GM20000 (cell line): ENCODE measurements at places on chromosomes 5 and 9.

GRCh38 chr9:109846776-109847175, 66.8 kb downstream of the PALM2AKAP2 start:
- no peak for DNase-seq

DNA sequence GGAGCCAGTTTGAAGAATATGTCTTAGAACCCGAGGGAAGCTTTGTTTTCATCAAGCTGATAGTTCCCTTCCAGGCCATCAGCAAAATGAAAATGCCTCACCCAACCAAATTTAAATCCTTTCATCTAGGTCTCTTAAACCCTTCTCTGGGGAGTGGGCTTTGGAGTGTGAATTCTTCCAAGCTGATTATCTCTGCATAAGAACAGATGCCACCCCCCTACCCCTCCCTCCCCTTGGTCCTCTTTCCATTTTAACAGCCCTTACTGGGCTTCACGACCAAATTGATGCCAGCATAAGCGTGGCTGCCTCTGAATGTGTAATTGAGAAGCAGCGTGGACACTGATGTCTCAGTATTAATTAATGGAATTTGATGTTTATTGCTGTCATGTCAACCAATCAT, 509.7 kb upstream of the CLINT1 start:
- no peak for DNase-seq

- DNase-seq: no peak
These were observed 26.1 kb downstream of the HRH2 start for GRCh38 chr5:175683921-175684320.

DNA sequence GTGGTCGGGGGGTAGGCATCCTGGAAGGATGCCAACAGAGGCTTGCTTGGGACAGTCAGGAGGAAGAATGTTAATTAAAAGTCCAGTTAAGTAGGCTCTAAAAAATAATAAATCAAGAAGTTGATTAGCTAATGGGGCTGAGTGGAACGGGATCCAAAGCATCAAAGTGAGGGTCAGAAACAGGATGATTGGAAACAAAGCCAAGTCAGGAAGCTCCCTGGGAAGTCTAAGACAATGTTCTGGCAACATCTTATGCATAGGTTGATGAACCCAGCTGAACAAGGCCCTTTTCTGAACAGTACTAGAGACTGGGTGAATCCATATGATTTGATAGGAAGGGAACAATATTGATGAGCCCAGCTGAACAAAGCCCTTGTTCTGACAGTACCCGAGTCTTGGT, 50.2 kb upstream of the STARD4 start:
- DNase-seq: no peak

GRCh38 chr5:32713770-32714381, 2.8 kb downstream of the NPR3 start:
- peak; percentile 34 for DNase-seq

DNA sequence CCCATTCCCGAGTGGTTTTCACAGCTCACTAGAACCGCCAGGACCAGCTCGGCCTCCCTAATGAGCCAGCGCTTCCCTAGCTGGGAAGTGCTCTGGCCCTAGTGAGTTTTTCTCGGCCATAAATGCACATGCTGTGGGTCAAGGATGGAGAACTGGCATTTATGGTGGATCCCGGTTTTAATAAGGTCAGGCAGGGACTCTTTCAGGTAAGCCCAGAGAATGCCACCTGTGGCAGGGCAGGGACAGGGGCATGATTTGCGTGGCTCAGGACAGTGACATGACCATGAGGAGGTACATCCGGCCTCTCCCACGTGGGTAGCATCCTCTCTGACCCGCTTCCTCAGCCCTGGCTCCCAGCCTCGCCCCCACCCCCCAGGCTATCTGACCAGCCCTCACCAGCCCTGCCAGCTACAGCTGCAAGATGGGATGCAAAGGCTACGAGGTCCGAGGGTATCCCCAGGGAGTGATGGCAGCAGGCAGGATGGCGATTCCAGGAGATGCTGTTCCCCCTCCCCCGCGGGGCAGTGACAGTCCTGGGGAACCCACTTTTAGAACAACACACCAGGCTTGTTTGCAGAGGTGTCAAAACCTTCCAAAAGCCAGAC, 60.3 kb upstream of the ADAMTS2 start:
- DNase-seq: no peak

GRCh38 chr5:140557965-140558364, 692 bp upstream of the SRA1 start:
- no peak for DNase-seq

DNA sequence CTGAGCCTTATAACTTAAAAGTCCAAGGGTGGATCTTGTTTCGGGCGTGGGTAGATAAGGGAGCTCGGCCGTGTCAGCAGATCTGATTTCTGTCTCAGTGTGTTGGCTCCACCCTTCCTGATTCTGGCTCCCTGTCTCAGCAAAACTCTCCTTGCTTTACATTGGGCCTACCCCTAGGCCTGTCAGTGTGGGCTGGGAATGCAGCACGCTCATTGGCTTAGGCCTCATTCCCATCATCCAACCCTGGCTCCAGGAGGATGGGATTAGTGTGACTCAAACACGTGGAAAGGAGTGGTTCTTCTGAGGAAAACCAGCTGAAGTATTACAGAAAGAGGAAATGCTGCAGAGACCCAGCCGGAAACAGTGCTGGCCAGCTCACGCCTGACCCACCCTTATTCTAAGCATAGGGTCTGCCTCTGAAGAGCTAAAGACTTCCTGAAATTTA, 59.9 kb downstream of the ZFAND5 start:
- peak; percentile 19 for DNase-seq

GRCh38 chr5:38807570-38808483, 38.0 kb upstream of the OSMR start:
- no peak for DNase-seq

- no peak for DNase-seq
These were observed 893.5 kb upstream of the EDIL3 start for GRCh38 chr5:85278193-85278592.

GRCh38 chr5:79135790-79136553, 24.4 kb downstream of the BHMT start:
- no peak for DNase-seq

GRCh38 chr9:137919095-137919465, 41.5 kb downstream of the CACNA1B start:
- DNase-seq: no peak

GRCh38 chr9:133971121-133971951, 20.8 kb downstream of the VAV2 start:
- DNase-seq: peak; percentile 53

GRCh38 chr5:72711351-72711750, 105.1 kb upstream of the TNPO1 start:
- DNase-seq: no peak

DNA sequence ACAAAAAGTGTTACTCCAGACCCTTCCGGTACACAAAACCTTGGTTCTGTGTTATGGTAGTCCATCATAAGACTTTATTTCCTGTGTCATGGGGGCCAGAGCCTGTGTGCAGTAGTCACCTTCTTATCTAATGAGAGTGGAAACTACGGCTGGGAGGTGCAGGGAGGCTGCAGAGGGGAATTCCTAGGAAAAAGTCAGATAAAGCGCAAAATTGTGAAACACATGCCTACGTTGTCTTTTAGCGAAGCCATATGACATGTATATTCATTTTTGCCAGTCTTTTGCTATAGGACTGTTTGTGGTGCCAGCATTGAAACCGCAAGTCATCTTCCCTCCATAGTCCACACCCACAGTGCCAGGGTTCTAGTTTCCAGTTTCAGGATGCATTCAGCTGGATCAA, 80.7 kb downstream of the PPARGC1B start:
- DNase-seq: no peak

- no peak for DNase-seq
These were observed 115.2 kb downstream of the CWC27 start for GRCh38 chr5:64883912-64884311.

GRCh38 chr9:136525207-136525606, 20.6 kb downstream of the NOTCH1 start:
- no peak for DNase-seq

DNA sequence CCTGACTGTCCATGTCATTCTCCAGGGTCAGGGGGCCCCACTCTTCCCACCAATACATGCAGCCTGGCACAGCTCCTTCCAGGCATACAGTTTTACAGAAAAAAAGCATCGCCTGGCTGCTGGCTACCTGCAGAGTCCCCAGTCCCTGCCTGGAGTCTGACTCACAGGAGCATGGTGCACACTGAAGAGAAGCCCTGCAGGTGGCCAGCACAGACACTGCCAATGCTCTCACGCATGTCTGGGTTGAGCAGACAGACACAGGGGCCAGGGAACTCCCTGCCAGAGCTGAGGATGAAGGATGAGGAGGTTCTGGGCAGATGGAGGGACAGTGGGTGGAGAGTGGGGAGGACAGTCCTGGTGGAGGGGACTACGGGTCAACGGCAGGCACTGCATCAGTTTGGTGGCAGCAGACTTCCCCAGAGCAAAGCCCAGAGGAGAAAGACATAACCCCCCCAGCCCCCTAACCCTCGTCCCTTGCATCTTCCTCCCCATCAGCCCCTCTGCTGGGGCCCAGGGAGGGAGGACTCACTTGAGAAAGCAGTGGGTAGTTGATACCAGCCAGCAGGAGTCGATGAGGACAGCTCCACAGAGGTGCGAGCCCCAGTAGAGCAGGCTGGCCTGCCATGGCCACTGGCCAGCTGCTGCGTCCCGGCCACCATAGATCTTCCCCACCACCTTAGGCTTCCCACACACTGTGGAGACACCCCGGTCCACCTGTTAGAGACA, 72.9 kb upstream of the SPTLC1 start:
- DNase-seq: no peak

- peak; percentile 56 for DNase-seq
These were observed 608 bp downstream of the ELOVL7 start for GRCh38 chr5:60843386-60843935.

DNA sequence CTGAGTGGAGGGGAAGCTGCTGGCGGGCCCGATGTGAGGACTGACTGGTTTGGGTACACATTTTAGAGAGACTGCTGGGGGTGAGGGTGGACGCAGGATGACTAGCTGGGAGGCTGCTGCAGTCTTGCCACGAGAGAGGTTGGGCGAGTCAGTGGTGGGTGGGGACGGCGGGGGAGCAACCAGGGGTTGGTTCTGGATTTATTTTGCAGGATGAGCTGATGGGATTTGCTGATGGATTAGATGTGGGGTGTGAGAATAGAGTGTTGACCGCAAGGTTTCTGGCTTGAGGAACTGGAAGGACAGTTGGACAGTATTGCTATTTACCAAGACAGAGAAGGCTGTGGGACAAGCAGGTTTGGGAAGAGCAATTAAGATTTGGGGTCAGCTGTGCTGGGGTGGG, 5.8 kb upstream of the NDST1 start:
- no peak for DNase-seq

DNA sequence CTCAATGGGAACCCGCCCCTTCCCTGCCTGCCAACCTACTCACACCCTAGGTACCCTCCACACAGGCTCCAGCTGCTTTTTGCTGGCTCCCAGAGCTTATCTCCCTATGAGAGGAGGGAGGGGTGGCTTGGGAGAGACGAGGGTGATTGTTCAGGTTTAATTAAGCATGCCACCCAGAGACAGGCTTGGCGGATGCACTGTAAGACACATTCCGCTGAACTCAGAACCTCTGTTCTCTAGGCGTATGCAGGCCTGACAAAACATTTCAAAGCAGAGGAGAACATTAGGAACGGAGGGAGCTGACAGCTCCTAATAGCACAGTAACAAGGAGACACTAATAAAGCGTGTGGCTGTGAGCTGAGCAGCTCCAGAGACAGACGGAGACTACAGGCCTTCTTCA, 80.1 kb downstream of the TRIM32 start:
- DNase-seq: no peak

- no peak for DNase-seq
These were observed 42.0 kb downstream of the ARHGEF28 start for GRCh38 chr5:73668017-73668416.

GRCh38 chr9:82454509-82455190, 466.1 kb downstream of the SPATA31D1 start:
- no peak for DNase-seq

- DNase-seq: no peak
These were observed 151.0 kb upstream of the PCA3 start for GRCh38 chr9:76613150-76613781.

GRCh38 chr5:16534280-16534679, 68.7 kb upstream of the ZNF622 start:
- no peak for DNase-seq

DNA sequence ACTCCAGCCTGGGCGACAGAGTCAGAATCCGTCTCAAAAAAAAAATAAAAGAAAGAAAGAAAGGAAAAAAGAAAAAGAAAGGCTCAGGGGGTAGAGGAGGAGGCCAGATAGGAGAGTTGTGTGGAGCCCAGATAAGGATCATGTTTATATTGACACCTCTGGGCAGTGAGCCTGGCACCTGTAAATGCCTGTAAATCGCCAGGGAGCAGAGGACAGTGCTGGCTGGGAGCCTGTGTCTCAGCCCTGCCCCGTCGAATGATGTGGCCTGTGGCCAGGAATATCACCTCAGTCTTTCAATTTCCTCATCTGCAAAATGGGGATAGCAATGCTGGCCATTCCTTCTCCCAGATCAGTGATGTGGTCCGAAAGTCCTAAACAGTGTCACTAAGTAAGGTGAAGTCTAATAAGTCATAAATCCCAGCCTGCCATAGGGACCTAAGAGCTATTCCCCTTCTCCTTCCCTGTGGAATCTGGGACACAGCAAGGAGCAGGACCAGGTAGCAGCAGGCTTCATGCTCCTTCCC, 10.3 kb upstream of the ABO start:
- no peak for DNase-seq

DNA sequence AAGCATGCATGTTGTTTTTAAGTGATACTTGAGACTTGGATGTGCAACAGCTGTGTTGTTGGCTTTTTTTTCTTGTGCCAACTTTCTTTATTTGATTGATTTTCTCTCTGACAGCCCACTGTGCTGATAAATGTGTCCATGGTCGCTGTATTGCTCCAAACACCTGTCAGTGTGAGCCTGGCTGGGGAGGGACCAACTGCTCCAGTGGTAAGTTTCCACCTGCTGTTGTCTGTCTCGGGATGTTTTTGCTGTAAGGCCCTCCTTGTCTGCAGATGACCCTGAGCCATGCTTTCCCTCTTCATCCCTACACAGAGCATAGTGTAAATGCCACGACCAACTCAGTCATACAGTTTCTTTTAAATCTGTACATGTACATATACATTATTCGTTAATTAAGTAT, 79.2 kb downstream of the MEGF10 start:
- no peak for DNase-seq

DNA sequence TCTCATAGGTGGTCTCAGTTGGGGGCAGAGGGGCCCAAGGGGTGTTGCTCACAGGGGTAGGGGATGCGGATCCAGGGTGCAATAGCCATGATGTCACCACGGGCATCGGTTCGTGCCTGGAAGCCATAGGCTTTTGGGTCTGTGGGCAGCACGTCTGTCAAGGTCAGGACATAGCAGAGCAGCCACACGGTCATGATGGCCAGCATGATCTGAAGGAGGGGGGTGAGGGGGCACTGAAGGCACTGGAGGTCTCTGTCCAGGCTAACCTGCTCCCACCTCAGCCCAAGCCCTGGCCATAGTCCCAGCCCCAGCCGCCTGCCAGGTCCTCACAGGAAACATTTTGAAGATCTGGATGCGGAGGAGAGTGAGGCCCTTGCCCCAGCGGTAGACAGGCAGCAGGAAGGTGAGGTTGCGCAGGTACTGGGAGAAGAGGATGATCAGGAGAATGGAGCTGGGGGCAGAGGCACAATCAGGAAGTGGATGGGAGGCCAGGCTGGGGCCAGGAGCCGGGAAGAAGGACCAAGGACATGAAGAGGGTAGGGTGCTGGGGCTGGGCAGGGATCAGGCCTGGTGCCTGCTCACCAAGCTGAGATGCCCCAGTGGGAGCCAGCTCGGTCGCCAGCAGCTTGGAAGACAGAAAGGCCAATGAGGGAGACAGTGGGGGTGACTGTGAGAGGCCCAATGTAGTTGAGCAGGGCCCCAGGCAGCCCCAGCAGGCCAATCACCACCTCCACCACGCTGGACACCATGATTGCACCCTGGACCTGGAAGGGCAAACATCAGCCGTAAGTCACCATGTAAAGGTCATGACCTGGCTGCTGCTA, 3.3 kb downstream of the SLC23A1 start:
- peak; percentile 17 for DNase-seq
